ENCODE measurements at places on chromosomes 6 and 20.

DNA sequence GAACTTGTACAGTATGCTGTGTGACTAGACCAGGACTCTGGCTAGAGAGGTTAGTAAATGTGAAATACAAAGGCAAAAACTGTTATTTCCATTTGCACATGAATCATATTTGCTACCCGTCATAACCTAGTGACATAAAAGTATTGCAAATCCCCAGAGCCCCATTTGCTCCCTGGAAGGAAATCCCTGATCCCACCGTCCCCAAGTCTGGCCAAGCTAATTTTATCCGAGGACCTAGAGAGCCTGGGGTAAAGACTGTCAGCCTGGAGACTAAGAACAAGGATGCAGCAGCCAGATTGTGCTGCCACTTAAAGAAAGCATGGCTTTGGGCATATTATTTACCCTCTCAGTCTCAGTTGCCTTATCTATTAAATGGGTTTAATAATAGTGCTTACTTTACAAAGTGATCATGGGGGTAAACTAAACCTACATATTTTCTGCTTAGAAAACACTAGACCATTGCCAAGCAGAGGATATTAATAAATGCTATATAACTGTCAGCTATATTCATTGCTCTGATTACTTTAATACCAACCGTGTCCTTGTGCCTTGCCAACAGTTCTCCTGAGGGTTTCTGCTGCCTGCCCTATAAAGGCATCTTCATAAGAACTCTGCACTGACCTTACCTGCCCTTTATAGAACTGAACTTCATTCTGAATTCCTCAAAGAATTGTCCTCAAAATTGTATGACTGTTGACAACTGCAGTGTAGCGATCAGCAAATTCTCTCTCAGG is 16.9 kb upstream of the TNFAIP3 start:
- DNase-seq, result no peak

DNA sequence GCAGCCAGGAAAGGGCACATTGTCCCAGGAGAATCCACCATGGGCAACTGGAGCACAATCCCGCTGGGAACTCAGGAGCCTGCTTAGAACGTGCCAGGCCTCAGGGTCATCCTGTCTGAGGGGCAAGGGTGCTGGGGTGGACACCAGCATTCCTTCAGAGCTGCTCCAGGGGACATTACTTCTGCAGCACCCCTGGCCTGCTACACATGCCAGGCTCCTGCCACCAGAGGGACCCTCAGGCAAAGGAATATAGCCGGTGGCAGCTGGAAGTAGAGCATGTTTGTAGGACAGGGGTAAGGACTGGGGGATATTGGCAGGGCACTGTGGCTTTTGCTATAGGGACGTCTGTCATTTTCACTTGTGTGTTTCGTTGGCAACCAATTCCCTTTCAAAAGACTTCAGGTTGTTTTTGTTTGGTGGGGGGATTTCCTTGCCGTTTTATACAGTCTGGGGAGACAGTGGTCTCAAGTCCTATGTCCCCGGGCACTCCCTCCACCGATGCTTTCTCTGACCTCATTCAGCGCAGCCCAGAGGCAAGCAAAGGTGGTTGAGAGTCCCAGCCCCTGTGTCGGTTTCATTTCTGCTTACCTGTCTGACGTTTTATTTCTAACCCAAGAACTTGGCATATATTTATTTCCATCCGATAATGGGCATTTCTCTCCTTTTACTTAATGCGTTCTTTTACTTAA is 130.8 kb downstream of the JPH2 start:
- peak; percentile 64 for DNase-seq

- DNase-seq, result no peak
Measured at GRCh38 chr20:34931771-34932170, 23.8 kb downstream of the GSS start.

- DNase-seq, result no peak
Measured at GRCh38 chr6:167407239-167408064, 82.6 kb downstream of the TTLL2 start.

- DNase-seq, result peak; percentile 31
Measured at GRCh38 chr20:856361-856775, 22.9 kb downstream of the FAM110A start.

GRCh38 chr6:45739058-45739457 is 276.6 kb downstream of the CLIC5 start:
- no peak for DNase-seq

GRCh38 chr6:10999994-11000393 is 44.1 kb downstream of the ELOVL2 start:
- no peak for DNase-seq

DNA sequence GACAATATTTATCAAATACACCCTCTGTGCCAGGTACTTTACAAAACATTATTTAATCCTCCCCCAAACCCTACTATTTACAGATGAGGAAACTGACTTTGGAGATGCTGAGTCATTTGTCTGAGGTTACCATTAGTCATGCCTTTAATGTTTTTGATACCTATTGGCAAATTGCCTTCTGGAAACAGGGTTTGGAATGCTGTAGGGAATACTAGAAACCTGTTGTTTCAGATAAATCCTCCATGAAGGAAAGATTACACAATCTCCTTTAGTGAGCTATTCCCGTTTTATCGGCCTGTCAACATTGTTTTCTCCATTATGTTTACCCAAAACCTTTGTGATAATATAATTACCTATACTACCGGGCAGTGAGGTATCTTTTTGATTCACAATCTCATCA is 93.6 kb upstream of the ADGRF1 start:
- no peak for DNase-seq

GRCh38 chr20:61252601-61253263 is 671 bp downstream of the CDH4 start:
- DNase-seq, result no peak

DNA sequence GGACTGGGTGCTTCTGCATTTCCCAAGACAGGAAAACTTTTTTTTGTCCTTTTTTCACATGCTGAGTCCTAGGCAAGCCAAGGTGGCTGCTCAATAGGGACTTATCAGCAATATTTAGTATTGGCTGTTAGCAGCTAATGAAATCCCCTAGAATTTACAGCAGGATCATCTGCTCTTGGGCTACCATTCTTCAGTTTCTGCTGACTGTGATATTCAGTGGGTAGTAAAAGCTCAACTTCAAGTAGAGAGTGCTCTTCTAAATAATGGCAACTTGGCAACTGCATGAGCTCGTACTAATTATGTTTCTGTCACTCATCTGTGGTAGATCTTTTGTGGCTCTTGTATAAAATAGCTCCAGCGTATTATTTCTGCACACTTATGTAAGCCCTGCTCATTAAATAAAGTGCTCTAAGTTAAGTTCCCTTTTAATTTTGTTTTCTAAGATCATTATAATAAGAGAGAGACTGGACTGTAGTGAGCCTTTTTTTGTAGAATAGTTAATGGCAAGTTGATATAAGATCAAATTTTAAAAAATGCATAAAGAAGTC is 110.3 kb downstream of the SLC35F1 start:
- no peak for DNase-seq

DNA sequence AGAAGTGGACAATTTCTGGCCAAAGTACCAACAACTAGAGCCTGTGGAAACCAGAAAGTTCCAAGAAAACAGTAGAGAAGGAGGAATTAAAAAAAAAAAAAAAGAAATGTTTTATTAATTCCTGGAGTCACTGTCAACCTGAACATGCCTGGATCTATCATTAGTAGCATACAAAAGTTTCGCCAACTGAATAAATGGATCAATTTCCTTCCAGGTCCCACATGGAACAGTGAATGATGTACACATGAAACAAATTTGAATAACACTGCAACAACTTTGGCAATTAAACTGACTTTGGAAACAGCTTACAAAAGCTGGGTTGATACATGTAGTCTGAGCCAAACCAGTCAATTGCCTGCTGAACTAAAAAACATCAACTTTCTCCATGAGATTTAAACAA is 90.0 kb upstream of the HMGCLL1 start:
- no peak for DNase-seq

GRCh38 chr6:25596928-25597818 is 54.8 kb upstream of the SCGN start:
- no peak for DNase-seq

DNA sequence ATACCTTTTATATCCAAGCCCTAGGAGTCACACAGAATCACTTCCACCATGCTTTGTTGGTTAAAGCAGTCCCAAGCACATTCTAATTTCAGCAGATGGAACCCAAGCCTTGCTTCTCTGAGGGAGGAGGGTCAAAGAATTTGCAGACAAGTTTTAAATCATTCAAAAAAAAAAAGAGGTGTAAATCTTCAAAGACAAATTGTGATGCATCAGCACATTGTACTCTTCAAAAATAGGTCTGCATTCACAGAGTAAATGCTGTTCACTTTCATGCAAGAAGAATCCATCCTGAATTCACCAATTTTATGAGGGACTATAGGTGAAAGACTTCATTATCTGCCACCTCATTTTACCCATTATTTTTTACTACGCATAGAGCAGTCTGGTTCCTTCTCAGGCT is 321.8 kb upstream of the PRDM1 start:
- no peak for DNase-seq

- DNase-seq, result no peak
Measured at GRCh38 chr6:5115168-5115567, 30.0 kb downstream of the PPP1R3G start.

GRCh38 chr20:19885939-19886660 is 128.0 kb downstream of the RIN2 start:
- no peak for DNase-seq

DNA sequence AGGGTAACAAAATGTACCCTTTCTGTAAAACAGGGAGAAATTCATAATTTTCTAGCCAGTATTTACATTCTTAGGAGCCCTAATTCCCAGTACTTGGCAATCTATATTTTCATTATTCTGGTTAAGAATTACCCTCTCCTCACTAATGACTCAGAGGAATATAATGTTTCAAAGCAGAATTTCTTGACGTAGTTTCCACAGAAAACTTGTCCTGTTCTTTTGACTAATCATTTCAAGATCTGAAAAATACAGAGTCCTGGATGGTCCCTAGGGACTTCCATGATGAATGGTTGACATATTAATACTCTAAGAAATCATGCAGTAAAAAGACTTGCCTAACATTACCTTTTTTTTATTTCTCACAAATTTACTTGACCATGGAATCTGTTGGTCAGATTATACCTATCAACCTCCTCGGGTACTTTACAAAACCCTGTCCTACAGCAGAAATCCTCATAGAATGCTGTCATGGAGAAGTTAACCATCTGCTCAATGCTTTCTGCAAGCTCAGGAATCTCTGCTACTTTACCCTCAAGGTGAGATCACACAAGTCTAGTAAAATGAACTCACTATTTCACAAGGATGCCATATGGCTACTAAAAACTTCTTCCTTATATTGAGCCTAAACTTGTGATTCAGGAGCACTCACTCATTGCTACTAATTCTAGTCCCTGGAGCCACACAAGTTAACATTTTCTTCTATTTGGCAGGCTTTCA is 202.1 kb upstream of the CNR1 start:
- DNase-seq, result no peak

- no peak for DNase-seq
Measured at GRCh38 chr6:2385471-2385983, 140.1 kb upstream of the GMDS start.

DNA sequence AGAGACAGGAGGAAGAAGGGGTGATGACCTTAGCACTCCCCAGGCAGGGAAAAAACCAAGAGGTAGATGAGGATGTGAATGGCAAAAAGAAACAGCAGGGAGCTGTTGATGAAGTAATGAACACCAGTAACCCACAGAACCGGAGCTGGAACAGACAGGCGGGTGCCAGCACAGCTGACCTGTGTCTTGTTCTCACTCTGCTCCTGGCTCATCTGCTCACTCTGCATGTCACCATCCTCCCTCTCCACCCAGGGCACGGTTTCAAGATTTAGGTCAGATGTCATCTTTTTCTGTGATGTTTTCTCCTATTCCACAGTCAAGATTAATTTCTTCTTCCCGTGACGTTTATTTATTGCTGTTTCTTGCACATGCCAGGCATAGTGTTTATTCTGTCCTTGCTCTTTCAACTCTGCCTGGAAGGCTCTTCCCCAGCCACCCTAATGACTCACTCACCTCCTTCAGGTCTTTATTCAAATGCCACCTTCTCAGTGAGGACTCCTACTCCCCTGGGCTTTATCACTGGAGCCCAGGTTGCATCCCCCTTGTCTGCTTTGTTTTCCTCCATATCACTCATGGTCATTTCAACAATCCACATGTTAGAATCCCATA is 164.5 kb upstream of the HDAC2 start:
- DNase-seq, result no peak

- no peak for DNase-seq
Measured at GRCh38 chr6:35473075-35473849, 5.1 kb downstream of the RPL10A start.

GRCh38 chr6:27994616-27995015 is 37.6 kb downstream of the OR2B6 start:
- DNase-seq, result no peak

DNA sequence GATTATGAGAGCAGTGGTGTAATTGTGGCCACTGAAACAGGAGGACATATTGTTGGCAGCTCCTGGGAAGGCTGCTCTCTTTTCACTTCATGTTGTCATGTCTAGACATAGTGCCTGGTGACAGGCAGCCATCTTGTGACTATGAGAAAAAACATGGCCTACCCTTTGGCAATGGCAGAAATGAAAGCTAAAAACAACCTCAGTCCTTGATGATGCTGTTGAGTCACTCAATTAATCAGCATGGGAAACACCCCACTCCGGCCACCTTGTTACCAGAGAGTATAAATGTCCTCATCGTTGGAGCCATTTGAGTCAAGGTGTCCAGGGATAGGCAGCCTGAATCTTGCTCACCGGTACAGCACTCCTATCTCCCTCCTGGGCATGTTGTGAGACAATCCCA is 31.2 kb upstream of the HMGA1 start:
- no peak for DNase-seq

GRCh38 chr20:1857466-1857865 is 37.7 kb upstream of the SIRPA start:
- no peak for DNase-seq

DNA sequence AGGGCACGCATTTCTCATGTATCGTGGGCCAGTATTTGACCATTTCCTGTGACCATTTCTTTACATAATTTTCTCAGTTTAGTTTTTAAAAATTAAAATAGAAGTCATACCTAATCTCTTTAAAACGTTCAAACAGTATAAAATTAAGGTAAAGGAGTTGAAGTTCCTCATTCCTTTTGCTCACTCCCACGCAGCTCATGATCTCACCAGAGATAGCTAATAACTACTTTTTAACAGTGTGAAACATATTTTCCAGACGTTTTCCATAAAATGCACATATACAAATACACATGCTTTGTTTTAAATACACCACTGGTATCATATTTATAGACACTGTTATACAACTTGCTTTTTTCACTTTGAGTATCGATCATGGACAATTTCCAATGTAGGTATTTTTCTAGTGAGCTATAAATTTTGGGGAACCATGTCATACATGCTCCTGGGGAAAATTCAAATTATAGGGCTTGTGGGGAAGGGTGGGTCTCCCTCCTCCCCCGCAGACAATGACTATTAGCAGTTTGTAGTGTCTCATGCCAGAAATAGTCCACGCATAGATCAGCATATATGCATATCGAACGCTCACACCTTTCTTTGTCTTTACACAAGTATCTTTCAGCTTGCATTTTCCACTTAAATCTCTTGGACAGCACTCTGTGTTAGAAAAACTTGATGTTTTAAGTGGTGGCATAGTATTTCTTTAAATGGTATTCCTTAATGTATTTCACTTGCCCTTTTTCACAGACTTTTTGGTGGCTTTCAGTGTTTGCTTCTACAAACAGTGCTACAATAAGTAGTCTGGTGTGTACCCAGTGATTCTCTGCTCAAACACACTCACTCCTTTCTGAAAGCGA is 145.5 kb upstream of the ZNF217 start:
- no peak for DNase-seq

- no peak for DNase-seq
Measured at GRCh38 chr6:148392671-148393070, 50.0 kb downstream of the SASH1 start.
